ENCODE measurements at places on chromosomes 13 and 19.

GRCh38 chr19:13290741-13291140 lies 140.5 kb downstream of the IER2 start:
- no peak for DNase-seq

- DNase-seq = peak; percentile 56
Observed at GRCh38 chr19:56076498-56076897, 44.6 kb downstream of the ZNF787 start.

DNA sequence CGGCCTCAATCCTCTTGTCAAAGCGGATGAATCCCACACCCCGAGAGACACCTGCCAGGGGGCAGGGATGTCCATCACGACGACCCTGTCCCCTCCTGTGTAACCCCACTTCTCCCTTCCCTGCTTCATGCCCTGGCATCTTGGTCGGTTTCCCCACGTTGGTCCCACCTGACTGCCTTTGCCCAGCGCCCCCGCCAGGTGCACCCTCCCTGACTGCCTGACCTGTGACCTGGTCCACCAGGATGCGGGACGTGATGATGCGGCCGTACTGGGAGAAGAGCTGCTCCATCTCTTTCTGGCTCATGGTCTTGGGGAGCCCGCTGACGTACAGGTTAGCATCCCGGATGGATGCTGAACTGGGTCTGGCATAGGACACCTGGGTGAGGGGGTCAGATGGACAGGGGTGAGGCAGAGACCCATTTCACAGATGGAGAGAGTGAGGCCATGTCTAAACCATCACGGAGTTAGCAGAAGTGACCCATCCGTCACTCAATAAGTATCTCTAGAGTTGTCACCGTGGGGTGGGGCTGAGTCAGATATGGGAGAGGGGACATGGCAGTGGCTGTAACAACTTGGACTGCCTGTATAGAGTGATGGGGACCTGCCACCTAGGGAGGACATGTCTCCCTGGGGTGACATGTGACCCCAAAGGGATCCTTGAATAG lies 22.5 kb downstream of the ELAVL3 start:
- DNase-seq = no peak

DNA sequence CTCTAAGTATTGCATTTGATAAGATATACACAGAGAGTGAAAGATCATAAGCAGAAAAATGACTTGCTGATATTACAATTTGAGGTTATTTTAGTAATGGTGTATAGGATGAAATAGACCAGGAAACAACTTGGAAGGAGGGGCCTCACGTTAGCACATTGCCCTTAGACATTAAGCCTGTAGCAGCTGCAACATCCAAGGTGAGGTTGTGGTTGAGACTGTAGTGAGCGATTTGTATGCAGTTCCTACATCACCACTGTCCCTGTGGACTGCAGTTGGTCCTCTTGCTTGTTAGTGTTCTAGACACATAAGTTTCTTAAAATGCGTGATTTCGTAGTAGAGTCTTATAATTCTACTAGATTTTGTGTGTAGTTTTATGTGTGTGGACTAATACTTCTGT lies 311.3 kb downstream of the ATP8A2 start:
- DNase-seq = no peak

- peak; percentile 93 for DNase-seq
Observed at GRCh38 chr13:75359266-75359665, 122.7 kb downstream of the TBC1D4 start.

GRCh38 chr19:1491849-1492170 lies 829 bp downstream of the REEP6 start:
- no peak for DNase-seq

DNA sequence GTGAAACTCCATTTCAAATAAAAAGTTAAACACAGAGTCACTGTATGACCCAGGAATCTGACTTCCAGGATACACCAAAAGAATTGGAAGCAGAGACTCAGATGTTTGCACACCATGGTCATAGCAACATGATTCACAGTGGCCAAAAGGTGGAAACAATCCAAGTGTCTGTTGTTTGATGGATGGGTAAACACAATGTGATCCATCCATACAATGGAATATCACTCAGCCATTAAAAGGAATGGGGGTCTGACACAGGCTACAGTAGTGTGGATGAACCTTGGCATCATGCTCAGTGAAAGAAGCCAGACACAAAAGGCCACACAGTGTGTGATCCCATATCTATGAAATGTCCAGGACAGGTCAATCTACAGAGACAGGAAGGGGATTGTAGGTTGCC lies 174.3 kb downstream of the PTPRS start:
- peak; percentile 80 for DNase-seq

- DNase-seq = peak; percentile 86
Observed at GRCh38 chr13:47903836-47904235, 97.2 kb downstream of the SUCLA2 start.

DNA sequence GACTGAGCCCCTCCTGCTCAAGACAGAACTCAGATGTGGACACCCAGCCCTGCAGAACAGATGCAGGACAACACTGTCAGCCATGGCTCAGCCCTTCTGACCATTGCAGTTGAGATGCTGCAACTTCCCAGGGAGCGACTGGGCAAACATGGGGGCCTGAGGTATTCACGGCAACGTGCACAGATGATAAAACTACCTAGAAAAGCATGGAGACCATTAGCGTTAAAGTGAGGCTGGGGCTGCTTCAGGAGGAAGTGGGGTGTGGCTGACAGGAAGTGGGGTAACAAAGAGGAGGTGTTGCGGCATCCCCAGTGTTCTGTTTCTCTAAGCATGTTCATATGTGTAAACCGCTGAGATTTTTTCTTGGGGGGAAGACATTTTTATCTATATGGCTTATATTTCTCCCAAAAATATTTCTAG lies 1.3 kb upstream of the SIGLEC9 start:
- DNase-seq = no peak

GRCh38 chr19:47497050-47497766 lies 13.2 kb upstream of the KPTN start:
- no peak for DNase-seq

Data from EH (cell line).